ENCODE measurements at places on chromosomes 4 and X.

- no peak for DNase-seq
Measured at GRCh38 chr4:122259849-122260248, 107.7 kb downstream of the BLTP1 start.

GRCh38 chrX:134480061-134480460 lies 20.1 kb downstream of the HPRT1 start:
- DNase-seq = no peak

GRCh38 chrX:103739421-103739820 lies 28.7 kb downstream of the TMEM31 start:
- no peak for DNase-seq

DNA sequence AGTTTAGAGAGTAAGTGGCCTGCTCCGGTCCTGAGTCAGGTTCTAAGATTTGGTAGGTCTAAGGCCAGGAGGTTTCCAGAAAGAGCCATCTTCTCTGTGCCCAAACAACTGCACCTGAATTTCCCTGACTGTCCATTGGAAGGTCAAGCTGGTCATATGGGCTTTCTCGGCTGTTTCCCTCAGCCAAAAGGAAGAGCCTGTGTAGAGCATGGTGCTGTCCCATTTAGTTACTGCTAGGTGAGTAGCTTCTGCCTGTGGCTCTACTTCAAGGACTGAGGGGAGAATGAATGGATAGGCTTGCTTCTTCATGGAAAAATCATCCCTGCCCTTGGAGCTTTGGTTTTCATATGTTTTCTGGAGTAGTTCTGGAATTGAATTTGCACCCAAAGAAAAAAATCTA lies 33.7 kb downstream of the NHSL2 start:
- no peak for DNase-seq

DNA sequence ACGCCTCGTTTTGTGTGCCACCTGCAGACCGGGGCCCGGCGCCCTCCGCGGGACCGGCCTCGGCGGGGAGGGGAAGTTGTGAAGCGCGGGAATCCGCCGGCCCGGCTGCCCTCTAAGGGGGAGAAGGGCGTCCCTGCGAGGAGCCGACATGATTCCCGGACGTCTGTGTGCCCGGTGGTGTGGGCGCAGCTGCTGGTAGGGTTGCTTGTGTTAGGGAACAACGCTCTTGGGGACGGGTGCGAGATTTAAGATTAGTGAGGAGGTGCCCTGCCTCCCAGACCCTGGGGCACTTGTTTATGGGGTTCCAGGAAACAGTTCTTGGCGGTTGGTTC lies 627 bp downstream of the CDKN2AIP start:
- DNase-seq = no peak

- DNase-seq = no peak
Measured at GRCh38 chrX:12790885-12791256, 341 bp upstream of the PRPS2 start.

- no peak for DNase-seq
Measured at GRCh38 chrX:68658530-68658929, 11.1 kb downstream of the STARD8 start.

- no peak for DNase-seq
Measured at GRCh38 chr4:173254646-173255045, 79.5 kb downstream of the HMGB2 start.

- DNase-seq = no peak
Measured at GRCh38 chr4:47715716-47716416, 122.0 kb downstream of the CORIN start.

GRCh38 chr4:184968366-184968765 lies 49.9 kb upstream of the HELT start:
- DNase-seq = no peak

GRCh38 chrX:40415675-40416074 lies 165.1 kb upstream of the ATP6AP2 start:
- no peak for DNase-seq

- DNase-seq = no peak
Measured at GRCh38 chr4:73885574-73886267, 16.5 kb downstream of the CXCL1 start.

- DNase-seq = no peak
Measured at GRCh38 chr4:17613761-17614415, 553 bp upstream of the MED28 start.

GRCh38 chr4:144384408-144384807 lies 243.9 kb upstream of the GYPA start:
- DNase-seq = no peak

DNA sequence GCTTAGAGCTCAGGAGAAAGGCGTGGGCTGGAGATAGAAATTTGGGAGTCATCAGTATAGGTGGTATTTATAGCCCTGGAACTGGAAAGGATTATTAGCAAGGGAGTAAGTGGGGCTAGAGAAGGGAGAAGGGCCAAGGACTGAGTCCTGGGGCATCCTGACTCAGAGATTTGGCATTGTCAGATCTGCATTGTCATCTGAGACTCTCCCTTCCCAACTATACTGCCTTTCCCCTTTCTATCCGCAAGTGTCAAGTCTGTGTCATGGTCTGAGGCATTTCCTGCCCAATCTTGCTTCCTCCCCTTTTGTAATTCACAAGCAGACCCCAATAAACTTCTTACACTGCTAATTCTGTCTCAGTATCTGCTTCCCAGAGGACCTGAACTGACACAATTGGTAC lies 24.4 kb upstream of the SLC25A43 start:
- DNase-seq = no peak

DNA sequence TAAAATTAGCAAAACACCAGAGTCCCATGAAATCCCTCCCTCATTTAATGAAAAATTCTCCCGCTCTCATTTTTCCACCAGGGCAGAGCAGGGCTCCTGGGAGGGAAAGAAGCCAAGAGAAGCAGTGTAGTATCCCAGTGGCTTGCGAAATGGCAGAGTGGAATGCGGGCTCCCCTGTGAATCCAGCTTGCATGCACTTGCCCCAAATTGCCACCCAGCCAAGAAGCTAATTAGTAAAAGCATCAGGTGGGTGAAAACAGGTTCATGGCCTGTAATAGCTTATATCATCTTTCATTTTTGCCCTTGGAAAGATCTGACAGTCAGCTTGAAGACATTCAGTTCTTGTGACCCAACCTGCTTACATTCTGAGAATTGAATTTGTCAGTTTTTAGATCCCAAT lies 10.1 kb downstream of the AMOT start:
- DNase-seq = no peak

- DNase-seq = no peak
Measured at GRCh38 chr4:154184238-154184637, 307.4 kb downstream of the DCHS2 start.

DNA sequence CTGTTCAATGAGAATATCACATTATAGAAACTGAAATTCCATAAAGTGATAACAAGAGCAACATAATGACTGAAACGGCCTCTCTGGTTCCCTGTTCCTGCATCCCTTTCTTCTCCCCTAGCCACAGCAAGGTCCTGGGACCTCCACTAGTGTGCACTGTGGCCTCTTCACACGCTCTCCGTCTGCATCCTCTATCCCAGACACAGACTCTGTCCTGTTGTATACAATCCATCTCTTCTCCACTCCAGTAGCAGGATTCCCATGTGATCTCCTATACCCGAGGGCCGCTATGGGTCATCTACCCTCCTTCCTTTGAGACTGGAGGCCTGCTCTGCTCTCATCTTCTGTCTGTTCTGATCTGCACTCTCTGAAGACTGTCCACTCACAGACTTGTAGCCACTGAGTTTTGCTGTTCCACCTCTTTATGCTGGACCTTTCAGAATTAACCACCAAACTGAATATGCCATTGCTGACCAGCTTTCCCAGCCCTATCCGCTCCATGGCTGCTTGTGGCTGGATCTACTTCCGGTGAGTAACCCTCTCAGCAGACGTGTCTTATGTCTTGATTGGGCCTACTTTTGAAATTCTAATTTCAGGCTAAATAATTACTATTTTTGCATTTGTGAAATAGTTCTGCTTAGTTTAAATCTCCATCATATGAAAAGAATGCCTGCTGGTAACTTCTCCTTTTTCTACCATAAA lies 105.1 kb upstream of the NAP1L5 start:
- no peak for DNase-seq

DNA sequence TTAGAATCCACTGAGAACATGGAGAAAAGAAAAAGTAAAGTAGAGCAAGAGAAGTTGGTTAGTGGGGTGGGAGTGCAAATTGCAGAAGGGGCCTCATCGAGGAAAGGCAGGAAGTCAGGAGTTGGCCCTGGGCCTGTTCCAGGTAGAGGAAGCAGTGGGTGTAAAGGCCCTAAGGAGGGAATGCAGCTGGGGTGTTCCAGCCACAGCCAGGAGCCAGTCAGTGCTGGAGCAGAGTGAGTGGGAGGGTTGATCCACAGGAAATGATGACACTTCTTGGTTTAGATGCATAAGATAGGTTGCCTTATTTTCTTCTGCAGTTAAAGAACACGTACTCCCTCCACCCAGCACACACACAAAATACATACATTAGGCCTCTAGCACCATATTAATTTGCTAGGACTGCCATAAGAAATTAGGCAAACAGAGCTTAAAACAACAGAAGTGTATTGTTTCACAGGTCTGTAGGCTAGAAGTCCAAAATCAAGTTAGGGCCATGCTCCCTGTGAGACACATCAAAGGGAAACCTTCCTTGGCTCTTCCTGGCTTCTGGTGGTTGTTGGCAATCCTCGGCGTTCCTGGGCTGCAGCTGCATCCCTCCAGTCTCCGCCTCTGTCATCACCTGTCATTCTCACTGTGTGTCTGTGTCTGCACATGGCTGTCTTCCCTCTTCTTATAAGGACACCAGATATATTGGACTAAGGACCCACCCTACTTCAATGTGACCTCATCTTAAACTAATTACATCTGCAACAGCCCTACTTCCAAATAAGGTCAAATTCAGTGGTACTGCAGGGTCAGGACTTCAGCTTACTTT lies 205.9 kb downstream of the AASDH start:
- no peak for DNase-seq

DNA sequence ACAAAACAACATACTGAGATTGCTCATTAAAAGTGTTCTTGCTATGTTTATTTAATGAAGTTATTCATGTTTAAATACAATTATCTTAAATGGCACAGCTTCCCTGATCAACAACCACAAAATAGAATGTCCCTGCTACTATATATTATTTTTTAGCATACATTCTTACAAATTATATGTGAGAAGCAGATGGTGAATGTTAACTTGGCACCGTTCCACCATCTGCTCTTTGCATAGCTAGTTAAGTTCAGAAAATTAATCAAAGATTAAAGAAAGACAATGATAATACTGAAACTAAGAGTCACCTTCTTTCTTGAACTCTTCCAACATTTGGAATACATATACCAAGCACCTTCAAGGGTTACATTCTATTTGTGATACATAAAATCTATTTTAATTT lies 94.2 kb downstream of the PPP3CA start:
- DNase-seq = no peak

- DNase-seq = no peak
Measured at GRCh38 chr4:113316879-113317278, 267.4 kb downstream of the ANK2 start.

- DNase-seq = no peak
Measured at GRCh38 chrX:13254076-13254785, 65.6 kb downstream of the ATXN3L start.

DNA sequence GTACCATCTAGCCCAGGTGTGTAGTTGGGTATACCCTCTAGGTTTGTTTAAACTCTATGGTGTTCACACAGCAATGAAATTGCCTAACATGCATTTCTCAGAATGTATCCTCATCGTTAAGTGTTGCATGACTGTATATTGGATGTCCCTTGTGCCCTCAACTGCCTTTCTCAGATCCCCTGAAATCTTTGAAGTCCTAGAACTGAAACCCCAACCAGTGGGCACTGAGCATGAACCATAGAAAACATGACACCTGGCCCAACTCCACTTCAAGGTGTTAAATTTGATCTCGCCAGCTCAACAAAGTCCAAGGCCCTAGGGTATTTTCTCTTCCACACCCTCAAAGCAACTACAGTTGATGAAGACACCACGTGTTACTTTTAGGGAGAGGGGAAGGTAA lies 35.6 kb downstream of the GPR143 start:
- no peak for DNase-seq

- no peak for DNase-seq
Measured at GRCh38 chrX:8520791-8521190, 56.2 kb downstream of the VCX3B start.

DNA sequence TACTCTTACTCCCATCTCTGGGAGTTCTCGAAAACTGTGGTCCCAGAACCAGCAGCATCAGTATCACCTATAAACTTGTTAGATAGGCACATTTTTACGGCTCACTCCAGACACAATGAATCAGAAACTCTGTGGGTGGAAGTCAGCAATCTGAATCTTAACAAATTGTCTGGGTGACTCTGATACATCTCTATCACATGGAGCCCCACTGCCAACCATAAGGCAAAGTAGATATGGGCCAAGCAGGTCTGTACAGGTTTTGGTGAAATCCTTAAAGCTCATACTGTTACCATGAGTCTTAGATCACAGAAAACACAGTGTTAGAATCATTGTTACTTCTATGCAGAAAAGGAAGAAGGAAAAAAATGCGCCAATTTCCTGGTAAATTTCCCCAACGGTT lies 122.5 kb upstream of the HCCS start:
- DNase-seq = no peak
